ENCODE measurements at places on chromosomes 12 and 14.
A peak's percentile ranks its signal among the peaks of the same experiment; 100 is the strongest.

GRCh38 chr14:105385698-105386365 lies 12.5 kb upstream of the TEX22 start:
- no peak for DNase-seq

- no peak for DNase-seq
Measured at GRCh38 chr14:103698380-103699260, 16.6 kb downstream of the XRCC3 start.

- DNase-seq, result no peak
Measured at GRCh38 chr12:131418884-131419283, 292.0 kb upstream of the SFSWAP start.

GRCh38 chr14:30656190-30656632 lies 34.1 kb downstream of the SCFD1 start:
- DNase-seq, result no peak

- DNase-seq, result no peak
Measured at GRCh38 chr12:11202811-11203210, 16.1 kb upstream of the TAS2R42 start.

DNA sequence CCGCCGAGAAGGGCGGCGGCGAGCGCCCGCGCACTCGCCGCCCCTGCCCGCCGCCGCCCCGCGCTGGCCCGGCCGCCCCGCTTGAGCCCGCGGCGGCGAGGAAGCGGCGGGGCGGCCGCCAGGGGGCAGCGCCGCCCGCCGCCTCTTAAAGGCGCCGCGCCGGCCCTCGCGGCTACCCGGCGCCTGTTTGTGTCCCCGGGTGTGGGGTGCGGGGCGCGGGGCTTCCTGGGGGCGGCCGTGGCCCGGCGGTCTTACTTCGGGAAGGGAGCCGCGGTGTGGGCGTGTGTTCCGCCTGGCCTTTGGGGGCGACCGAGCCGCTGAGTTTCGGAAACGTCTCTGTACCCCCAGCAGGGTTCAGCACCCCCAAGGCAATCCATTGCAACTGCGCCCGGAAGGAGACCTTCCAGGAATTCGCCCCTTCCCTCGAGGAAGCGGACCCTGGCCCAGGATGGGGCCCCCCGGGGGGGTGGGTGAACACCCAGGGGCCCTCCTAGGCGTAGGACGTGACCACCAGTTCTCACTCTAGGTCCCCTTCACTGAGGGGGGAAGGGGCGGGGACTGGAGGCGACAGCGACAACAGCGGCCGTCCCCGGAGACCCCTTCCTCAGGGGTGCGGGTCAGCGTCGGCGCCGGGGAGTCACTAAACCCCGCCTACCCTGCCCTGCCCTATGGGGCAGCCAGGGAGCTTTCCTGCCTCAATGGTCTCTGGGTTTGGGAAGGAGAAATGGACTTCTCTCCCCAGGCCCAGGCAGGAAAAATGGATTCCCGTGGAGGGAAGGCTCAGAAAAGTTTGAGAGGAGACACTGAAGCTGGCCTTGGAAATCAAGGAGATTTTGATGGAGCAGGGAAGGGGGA lies at the start of gene ITPK1:
ITPK1 (minus strand) TSS at position 105 of the 855 bp plus-strand sequence. CDS start 762 bp downstream, outside the sequence.
- peak; percentile 36 for DNase-seq

- DNase-seq, result no peak
Measured at GRCh38 chr14:21840765-21841164, 167.1 kb upstream of the OR4E1 start.

DNA sequence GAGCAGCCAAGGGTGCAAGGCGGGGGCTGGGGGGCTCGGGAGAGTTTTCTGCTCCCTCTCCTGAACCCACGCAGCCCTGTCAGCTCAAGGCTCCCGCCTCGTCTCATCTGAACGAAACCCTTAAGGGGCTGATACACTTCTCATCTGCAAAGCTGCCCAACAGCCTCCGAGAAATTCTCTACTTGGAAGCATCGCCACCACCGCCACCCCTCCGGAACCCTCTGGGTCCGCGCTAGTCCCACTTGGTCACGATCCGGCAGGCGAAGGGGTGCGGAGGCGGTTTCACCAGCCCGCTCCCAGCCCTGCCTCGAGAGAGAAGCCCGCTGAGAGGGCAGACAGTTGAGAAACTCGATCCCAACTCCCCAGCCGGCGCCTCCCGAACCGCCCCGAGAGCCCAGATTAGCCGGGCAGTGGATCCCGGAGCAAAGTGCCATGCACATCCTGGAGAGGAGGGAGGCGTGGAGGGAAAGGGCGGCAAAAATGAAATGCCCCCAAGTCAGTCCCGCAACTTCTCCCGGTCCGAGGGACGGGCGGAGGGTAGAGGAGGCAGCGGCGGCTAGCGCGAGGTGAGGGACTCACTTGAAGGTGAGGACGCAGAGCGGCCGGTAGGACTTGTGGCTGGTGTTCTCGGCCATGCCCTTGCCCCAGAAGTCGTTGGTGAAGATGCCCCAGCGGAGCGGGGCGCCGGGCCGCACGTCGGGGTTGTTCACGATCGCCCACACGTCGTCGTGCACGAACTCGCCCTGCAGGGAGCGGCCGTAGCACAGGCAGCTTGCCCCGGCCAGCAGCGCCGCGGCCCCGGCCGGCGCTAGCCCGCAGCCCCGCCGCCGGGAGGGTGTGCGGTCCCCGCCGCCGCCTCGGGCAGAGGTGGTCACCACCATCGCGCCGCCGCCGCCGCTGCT lies 620 bp downstream of the TMTC1 start:
- DNase-seq, result no peak

GRCh38 chr12:78099806-78100205 lies 269.1 kb downstream of the NAV3 start:
- DNase-seq, result no peak

DNA sequence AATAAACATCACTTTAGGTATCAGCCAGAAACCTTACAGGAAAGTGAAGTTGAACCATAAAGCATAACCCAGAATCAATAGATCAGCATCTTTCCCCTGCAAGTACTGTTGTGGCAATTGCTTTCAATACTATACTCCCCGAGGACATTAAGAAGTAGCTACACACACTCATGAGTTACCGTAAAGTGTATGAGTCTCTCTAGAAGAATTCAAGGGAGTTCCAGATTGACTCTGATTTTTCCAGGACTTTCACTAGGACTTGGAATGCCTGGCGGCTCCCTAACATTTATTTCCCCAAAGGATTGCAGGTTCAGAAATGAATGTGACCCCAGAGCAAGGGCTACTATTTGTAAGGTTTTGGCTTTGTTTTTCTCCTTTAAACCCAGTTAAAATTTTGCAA lies 465.4 kb upstream of the MDGA2 start:
- no peak for DNase-seq

- no peak for DNase-seq
Measured at GRCh38 chr12:104648756-104649155, 192.0 kb downstream of the CHST11 start.

DNA sequence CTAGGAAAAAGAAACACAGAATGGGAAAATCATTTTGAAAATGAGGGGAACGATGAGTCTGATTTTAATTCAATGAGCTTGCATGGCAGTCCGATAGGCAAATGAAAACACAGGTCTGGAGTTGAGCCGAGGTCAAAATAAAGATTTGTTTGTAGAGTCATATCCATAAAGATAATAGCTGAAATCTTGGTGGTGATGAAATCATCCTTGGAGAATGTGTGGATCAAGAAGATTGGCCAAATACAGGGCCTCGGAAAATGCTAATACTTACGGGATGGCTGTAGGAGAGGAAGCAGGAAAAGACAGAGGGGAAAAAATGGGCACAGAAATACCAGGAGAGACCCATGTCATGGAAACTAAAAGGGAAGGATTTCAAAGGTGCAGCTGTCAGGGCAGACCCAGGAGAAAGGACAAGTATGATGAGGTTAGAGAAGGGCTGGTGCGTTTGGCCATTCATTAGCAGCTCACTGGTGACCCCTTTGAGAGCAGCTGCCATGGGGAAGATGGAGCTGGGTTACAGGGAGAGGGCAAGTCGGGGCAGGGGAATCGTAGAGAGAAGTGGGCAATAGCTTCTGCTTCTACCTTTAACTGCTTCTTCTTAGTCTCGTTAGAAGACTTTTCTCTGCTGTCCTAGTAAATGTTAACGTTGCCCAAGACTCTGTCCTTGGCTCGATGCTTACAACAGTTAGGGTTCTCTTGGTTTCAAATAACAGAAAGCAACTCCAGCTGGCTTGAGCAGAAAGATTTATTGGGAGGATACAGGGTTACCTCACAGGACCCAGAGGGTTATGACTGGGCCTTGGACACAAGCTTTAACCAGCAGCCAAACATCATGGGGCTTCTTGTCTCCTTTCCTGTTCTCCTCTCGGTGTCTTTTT lies 161.8 kb downstream of the EFCAB11 start:
- no peak for DNase-seq

- DNase-seq, result no peak
Measured at GRCh38 chr14:31992011-31992447, 85.1 kb upstream of the ARHGAP5 start.

DNA sequence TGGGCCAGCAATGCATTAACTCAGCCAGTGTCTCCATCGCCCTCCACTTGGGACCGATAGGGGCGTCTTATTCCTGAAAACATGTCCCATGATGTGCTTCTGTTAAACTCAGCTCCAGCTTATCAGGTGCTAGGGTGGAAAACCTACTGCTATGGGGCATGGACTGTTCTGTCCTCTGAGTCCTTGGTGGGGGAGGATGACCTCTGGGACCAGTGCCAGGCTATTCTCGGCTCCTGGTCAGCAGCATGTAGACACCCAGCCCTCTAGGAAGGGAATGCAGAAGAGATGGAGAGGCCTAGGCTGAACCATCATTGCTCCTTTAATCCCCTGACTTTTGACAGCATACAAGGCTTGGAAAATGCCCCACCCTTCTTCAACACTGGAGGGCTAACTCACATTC lies 486.2 kb downstream of the MED13L start:
- DNase-seq, result no peak

GRCh38 chr12:110084314-110085015 lies 36.1 kb upstream of the C12orf76 start:
- no peak for DNase-seq

DNA sequence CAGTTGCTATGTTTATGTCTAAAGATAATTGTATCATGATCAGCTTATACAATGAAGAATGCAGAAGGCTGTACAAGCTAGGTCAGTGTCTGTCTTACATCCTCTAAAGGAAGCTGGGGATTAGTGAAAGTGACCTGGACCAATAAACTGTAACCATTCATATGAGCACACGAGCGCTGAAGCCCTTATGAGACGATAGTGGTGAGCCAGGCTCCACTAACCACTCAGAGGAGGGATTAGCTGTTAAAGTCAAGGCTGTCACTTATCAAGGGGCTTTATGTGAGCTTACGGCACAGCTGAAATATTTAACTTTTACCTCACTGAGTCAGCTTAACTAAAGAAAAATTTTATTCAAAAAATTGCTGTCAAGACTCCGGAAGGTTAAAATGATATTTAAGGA lies 30.3 kb downstream of the NDUFA12 start:
- DNase-seq, result no peak

GRCh38 chr14:31965735-31966598 lies 111.1 kb upstream of the ARHGAP5 start:
- no peak for DNase-seq

DNA sequence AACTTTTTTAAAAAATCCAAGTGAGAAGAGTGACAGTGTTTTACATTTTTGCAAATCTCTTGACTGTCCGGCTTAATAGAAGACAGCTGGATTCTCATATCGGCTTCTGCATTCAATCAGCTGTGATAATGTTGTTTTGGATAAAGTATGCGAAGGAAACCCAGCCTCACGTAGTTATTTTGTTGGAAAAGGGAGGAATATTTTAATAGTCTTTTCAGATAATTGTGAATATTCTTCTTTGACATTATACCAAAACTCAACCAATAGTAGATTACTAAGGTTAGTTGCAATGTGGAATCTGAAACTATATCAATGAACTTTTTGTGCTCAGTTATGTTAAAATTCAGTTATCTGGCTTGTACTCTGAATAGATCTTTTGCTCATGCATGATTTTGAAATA lies 276.5 kb downstream of the ZFP36L1 start:
- DNase-seq, result no peak

Measured in activated CD4-positive, alpha-beta T cell treated with anti-CD3 and anti-CD28 coated beads for 1 hour (primary cell).